Central memory CD8-positive, alpha-beta T cell (primary cell): ENCODE measurements at places on chromosomes 2 and 18.

DNA sequence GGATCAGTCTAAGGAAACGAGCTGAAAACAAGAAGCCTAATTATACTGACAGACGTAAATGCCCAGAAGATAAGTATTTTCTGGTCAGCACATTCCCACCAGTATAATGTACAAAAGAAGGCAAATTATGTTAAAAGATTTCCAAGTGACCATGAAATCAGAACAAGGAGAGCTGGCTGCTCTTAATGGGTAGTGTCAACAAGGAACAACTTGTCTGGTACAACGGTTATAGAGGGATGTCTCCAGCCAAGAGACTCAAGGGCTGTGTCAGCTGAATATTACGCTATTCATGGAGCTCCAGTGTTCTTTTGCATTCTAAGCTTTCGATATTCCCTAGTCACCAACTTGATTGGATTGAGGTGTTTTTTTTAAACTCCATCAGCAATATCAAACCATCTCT lies 8.6 kb upstream of the L3MBTL4 start:
- H3K27me3 ChIP-seq, result no peaks in the 10 kb centered on the region
- H3K27ac ChIP-seq, result no peak overlapping the region
- H3K4me3 ChIP-seq, result no peak overlapping the region
- DNase-seq, result no peak

DNA sequence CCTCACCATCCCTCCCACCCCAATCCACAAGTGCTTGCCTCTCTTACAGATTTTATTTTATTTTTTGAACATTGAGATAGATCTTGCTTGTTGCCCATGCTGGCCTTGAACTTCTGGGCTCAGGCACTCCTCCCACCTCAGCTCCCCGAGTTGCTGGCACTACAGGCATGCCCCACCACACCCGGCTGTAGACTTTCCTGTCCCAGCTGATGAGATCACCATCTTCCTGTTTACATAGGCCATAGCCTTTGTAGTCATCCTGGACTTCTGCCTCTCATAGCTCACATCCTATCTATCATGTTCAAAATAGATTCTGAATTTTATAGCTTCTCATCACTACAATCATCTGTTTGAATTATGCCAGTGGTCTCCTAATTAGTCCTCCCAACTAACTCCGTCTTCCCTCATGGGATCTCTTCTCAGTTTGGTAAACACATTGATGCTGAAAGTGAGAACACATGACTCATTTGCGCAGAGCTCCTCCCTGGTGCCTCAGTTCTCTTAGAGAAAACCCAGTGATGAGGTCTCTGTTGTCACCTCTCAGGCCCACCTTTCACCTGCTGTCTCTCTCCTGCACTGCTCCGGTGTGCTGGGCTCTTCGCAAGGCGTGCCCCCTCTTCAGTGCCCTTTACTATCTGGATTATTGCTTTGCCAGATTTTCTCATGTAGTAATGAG lies 243.0 kb downstream of the ZNF407 start:
- no peak overlapping the region for H3K4me3 ChIP-seq
- no peaks in the 10 kb centered on the region for H3K27me3 ChIP-seq
- no peak for DNase-seq
- H3K36me3 ChIP-seq, result peaks cover 1% of the 10 kb centered on the region

DNA sequence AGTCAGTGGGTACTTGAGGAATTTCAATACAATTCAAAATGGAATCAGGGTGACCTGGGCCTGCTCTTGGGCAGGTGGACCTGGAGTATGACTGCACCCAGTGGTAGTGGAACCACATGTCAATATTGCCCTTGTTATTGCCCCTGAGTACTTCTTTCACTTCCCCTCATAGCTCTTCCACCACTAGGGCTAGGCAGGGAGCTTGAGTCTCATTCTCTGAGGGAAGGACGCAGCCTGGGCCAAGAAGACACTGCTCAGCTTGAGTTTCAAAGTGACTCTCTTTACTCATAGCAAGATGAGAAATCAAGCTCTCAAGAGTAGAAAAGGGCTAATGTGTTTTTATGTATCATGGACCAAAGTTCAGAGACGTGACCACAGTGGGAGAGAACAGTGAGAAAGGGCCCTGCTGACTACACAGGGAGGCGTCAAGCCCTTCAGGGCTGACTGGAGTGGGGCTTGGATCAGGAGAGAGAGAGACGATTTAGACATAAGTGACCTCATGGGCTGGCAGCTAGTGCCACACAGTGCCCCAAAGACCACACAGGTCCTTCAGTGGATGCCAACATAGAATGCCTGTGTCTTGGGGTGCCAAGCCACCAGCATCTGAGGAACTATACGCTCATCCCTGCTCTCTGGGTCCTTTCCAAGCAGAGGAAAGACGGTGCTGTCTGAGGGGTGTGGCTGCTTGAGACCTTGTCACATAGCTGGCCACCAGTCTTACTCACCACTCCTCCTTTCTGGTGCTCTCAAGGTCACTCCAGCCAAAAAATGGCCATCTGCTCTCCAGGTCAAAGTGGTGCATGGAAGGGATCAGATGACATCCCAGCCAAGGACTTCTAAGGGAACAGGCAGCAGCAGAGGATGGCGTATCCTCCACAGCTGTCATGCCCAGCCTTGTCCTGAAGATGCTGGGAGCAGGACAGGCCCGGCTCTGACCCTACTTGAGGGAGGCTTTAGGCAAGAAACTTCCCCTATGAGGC lies 13.0 kb downstream of the PTMA start:
- H3K4me3 ChIP-seq, result no peak overlapping the region
- H3K36me3 ChIP-seq, result peaks cover 5% of the 10 kb centered on the region
- no peaks in the 10 kb centered on the region for H3K4me1 ChIP-seq
- DNase-seq, result no peak

- no peak overlapping the region for H3K27ac ChIP-seq
- DNase-seq, result no peak
- peaks cover 2% of the 10 kb centered on the region for H3K36me3 ChIP-seq
- no peaks in the 10 kb centered on the region for H3K27me3 ChIP-seq
- H3K4me1 ChIP-seq, result no peaks in the 10 kb centered on the region
Observed at GRCh38 chr2:216890138-216890537, 30.3 kb upstream of the TNP1 start.

DNA sequence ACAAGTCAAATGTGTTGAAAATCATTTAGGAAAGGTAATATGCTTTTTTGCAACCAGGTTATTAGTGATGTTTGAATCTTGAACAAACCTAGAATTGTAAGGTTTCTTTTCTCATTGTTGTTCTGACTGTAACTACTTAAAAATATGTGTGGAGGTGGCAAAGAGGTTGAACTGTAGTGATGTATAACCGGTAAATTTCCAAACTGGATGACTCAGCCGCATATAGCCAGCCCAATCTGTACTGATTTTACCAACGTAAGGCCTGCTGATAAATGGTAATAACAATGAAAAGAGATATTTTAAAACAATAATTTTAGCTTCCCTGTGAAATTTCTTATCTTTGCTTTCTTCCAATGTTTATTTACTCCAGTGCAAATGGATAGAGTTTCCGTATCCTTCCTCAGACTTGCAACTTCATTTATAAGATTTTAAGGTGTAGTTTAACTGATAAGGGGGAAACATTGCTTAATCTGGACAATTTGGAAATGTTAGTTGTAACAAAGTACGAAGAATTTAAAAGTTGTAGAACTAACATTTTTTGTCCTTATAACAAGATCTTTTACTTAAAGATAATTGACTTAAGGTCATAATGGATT lies 1170.4 kb upstream of the ZEB2 start:
- no peaks in the 10 kb centered on the region for H3K4me1 ChIP-seq
- no peak overlapping the region for H3K27ac ChIP-seq
- H3K4me3 ChIP-seq, result no peak overlapping the region
- no peaks in the 10 kb centered on the region for H3K27me3 ChIP-seq

DNA sequence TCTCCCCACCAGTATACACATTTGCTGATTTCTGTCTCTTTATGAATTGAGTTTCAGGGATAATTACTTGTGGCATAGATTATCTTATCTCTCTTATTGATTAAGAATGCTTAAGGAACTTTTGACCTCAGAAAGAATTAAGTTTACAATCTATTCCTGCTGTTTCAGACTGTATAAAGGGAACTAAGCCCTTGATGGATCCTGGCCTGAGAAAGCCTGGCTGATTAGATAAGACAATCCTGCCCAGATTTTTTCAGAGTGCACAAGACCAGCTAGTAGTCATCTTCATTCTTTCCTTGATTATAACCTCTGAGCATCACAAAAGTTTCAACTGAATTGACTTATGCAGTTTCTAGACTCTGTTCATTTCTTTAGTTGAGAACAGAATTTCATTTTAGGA lies 22.7 kb upstream of the TFPI start:
- H3K4me1 ChIP-seq, result no peaks in the 10 kb centered on the region
- no peak overlapping the region for H3K27ac ChIP-seq
- no peak overlapping the region for H3K4me3 ChIP-seq
- no peak for DNase-seq
- H3K27me3 ChIP-seq, result no peaks in the 10 kb centered on the region
- no peaks in the 10 kb centered on the region for H3K36me3 ChIP-seq

DNA sequence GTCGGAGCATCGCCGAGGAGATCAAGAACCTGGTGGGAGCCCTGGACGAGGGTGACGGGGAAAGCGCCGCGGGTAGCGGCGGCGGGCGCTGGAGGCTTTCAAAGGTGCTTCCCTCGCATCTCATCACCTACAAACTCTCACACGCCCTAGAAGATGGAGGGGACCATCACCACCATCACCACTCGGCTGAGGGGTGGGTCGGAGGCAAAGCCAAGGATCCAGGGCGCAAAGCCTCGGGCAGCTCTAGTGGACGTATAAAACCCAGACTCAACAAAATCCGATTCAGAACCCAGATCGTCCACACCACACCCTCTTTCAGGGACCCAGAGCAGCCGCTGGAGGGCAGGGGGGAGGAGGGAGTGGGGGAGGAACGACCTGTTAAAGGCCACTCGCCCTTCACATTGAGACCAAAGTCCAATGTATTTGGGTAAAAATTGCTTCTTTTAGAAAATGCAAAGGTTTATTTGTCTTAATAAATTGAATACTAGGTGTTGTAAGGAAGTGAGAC lies 1.5 kb downstream of the SOWAHC start:
- H3K36me3 ChIP-seq, result peaks cover 7% of the 10 kb centered on the region
- no peak overlapping the region for H3K27ac ChIP-seq
- H3K4me1 ChIP-seq, result peaks cover 8% of the 10 kb centered on the region
- DNase-seq, result no peak

- peaks cover 5% of the 10 kb centered on the region for H3K36me3 ChIP-seq
- no peak for DNase-seq
- no peak overlapping the region for H3K27ac ChIP-seq
- H3K4me1 ChIP-seq, result peaks cover 21% of the 10 kb centered on the region
- H3K4me3 ChIP-seq, result no peak overlapping the region
Observed at GRCh38 chr2:100592226-100592625, 29.4 kb downstream of the PDCL3 start.

- H3K27ac ChIP-seq, result no peak overlapping the region
- peaks cover 2% of the 10 kb centered on the region for H3K36me3 ChIP-seq
- H3K27me3 ChIP-seq, result no peaks in the 10 kb centered on the region
- no peak for DNase-seq
- peaks cover 33% of the 10 kb centered on the region for H3K4me1 ChIP-seq
Observed at GRCh38 chr2:174667250-174667860, 69.8 kb upstream of the WIPF1 start.

DNA sequence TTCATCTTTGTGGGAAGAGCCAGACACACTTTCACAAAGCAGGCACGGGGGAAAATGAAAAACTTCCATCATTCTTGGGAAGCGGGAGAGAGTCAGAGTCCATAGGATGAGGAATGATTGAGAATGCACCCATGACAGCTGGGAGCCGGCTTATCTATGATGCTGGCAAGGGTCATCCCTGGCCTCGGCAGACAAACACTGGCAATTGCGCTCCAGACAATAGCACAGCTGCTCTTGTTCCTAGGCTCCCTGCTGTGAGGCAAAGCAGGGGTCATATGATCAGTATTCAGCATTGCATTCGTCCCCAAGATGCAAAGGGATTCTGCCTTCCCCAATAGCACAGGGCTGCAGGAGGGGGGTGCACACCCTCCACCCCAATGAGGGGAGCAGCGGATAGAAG lies 33.0 kb downstream of the CYRIA start:
- H3K27ac ChIP-seq, result no peak overlapping the region
- H3K27me3 ChIP-seq, result no peaks in the 10 kb centered on the region
- DNase-seq, result no peak

- H3K27me3 ChIP-seq, result no peaks in the 10 kb centered on the region
- no peak overlapping the region for H3K27ac ChIP-seq
- no peak overlapping the region for H3K4me3 ChIP-seq
- H3K36me3 ChIP-seq, result no peaks in the 10 kb centered on the region
- no peaks in the 10 kb centered on the region for H3K4me1 ChIP-seq
Observed at GRCh38 chr2:178829299-178829960, 22.2 kb upstream of the TTN start.

DNA sequence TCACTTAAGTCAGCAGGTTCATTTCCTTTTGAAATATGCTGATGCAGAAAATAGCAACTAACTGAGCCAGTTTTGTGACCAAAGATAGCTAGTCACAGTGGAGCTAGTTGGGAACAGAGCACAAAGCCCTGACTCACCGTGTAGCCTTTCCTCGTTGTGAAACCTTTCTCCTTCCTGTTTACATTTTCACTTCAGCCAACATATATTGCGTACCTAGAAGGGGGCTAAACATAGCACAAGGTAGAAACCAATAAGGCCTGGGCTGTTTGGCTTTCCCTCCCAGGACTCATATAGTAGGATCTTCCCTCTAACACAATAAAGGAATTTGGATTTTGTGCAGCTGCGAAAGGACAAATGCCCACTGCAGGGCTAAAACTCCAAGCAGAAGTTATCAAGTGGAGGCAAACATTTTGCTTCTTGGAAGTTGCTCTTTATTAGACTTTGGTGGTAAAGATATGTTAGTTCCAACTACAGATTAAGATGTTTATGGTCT lies 24.5 kb upstream of the LPIN2 start:
- H3K36me3 ChIP-seq, result no peaks in the 10 kb centered on the region
- DNase-seq, result no peak
- no peaks in the 10 kb centered on the region for H3K27me3 ChIP-seq
- H3K27ac ChIP-seq, result peak overlapping the region; percentile 50
- H3K4me1 ChIP-seq, result peaks cover 7% of the 10 kb centered on the region

GRCh38 chr2:113138428-113139322 lies 11.3 kb downstream of the IL1RN start:
- H3K27ac ChIP-seq, result no peak overlapping the region
- H3K4me3 ChIP-seq, result peak overlapping the region; percentile 40
- no peaks in the 10 kb centered on the region for H3K36me3 ChIP-seq
- H3K27me3 ChIP-seq, result no peaks in the 10 kb centered on the region
- no peak for DNase-seq

- H3K27ac ChIP-seq, result no peak overlapping the region
- H3K4me1 ChIP-seq, result no peaks in the 10 kb centered on the region
- H3K27me3 ChIP-seq, result no peaks in the 10 kb centered on the region
- DNase-seq, result no peak
Observed at GRCh38 chr2:188762151-188762550, 212.0 kb upstream of the COL3A1 start.

DNA sequence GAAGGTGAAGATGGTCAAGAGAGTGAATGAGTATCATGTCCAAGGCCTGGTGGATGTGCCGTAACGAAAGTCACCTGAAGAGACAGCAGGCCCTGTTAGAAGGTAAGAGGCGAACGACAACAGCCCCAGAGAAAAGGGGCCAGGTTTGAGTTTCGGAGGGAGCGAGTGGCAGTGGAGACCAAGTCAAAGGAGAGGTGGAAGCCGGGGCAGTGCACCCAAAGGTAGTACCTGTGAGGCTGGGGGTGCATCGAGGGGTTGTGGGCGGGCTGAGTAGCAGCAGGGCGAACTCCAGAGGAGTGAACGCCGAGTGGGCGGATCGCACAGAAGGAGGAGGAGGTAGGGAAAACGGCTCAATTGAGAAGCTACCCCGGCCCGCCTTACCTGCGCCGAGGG lies 358 bp downstream of the USP37 start:
- peaks cover 52% of the 10 kb centered on the region for H3K4me1 ChIP-seq
- peaks cover 38% of the 10 kb centered on the region for H3K36me3 ChIP-seq
- peak overlapping the region; percentile 90 for H3K27ac ChIP-seq
- peak overlapping the region; percentile 98 for H3K4me3 ChIP-seq

GRCh38 chr18:52499644-52500043 lies 159.6 kb downstream of the DCC start:
- H3K4me1 ChIP-seq, result no peaks in the 10 kb centered on the region
- no peaks in the 10 kb centered on the region for H3K36me3 ChIP-seq
- no peak for DNase-seq
